Cardiac ventricle fibroblast (primary cell): ENCODE measurements at places on chromosomes 1 and 21. TPM values are rescaled to one million over a fixed set of nuclear protein-coding genes. Genes with fewer than 3 reads are reported as not detected.

Gene KCNA2
- total RNA-seq = 0.06 and 0.10 TPM in 2 replicates

Gene SLAMF9
- not detected in 2 replicates for total RNA-seq

Gene OR10J1
- not detected in 2 replicates for total RNA-seq

Gene SMPDL3B
- total RNA-seq = 0.29 TPM in 1 of 2 replicates, not detected in the other

Gene TESK2
- total RNA-seq = 2.2 and 3.3 TPM in 2 replicates

Gene SFN
- total RNA-seq = not detected in 2 replicates

Gene PSMB2
- 37.7 and 47.2 TPM in 2 replicates for total RNA-seq

Gene FCRL6
- total RNA-seq = not detected in 2 replicates

Gene GJA9
- not detected in 2 replicates for total RNA-seq

Gene GUCA2B
- total RNA-seq = not detected in 2 replicates

Gene DCDC2B
- not detected in 2 replicates for total RNA-seq

Gene RBM11
- not detected in 2 replicates for total RNA-seq

Gene LHX8
- not detected in 2 replicates for total RNA-seq

Gene NTNG1
- total RNA-seq = 0.12 TPM in 1 of 2 replicates, not detected in the other

Gene NLRP3
- total RNA-seq = not detected in 2 replicates

Gene VWA1
- 6.9 and 14.0 TPM in 2 replicates for total RNA-seq
